ENCODE measurements at places on chromosomes 11 and 22. TPM values are rescaled to one million over a fixed set of nuclear protein-coding genes. Genes with fewer than 3 reads are reported as not detected.

GRCh38 chr11:107752508-107752907 is 40.7 kb upstream of the SLN start:
- no peaks in the 10 kb centered on the region for H3K27me3 ChIP-seq
- DNase-seq, result no peak
- peak overlapping the region; percentile 74 for H3K27ac ChIP-seq
- H3K4me3 ChIP-seq, result no peak overlapping the region
- no peaks in the 10 kb centered on the region for H3K36me3 ChIP-seq

IL17REL gene
- not detected for total RNA-seq

DNA sequence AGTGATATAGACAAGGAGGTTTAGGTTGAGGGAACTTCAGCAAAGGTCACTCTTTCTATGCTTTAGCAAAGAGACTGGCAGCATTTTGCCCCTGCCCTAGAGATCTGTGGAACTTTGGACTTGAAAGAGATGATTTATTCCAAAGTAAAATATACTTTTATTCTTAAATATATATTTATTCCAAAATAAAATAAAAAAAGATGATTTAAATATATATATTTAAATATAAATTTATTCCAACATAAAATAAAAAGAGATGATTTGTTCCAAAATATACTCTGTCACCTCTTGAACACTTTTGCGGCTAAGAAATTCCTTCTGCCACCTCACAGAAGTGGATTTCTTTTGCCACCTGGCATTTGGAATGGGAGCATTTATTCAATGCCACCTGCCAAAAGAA is 521.3 kb upstream of the CHORDC1 start:
- H3K36me3 ChIP-seq, result peaks cover 4% of the 10 kb centered on the region
- DNase-seq, result no peak
- no peak overlapping the region for H3K27ac ChIP-seq

- no peak for DNase-seq
- H3K4me1 ChIP-seq, result no peaks in the 10 kb centered on the region
- no peak overlapping the region for H3K27ac ChIP-seq
- peaks cover 13% of the 10 kb centered on the region for H3K36me3 ChIP-seq
- no peak overlapping the region for H3K4me3 ChIP-seq
- H3K27me3 ChIP-seq, result peaks cover 2% of the 10 kb centered on the region
Measured at GRCh38 chr11:57410287-57410686, 16.6 kb downstream of the SLC43A3 start.

- no peaks in the 10 kb centered on the region for H3K4me1 ChIP-seq
- H3K36me3 ChIP-seq, result no peaks in the 10 kb centered on the region
- H3K27me3 ChIP-seq, result no peaks in the 10 kb centered on the region
- no peak within 1 kb of the TSS for H3K4me3 ChIP-seq
- H3K27ac ChIP-seq, result no peak within 1 kb of the TSS
Measured at GRCh38 chr11:5624489-5625279, at the start of gene TRIM34. TRIM34 (plus strand) TSS chr11:5625001; CDS start chr11:5632332, 7,331 bp downstream.

LARGE1 gene
- total RNA-seq, result 81.2 TPM

NAV2 gene
- total RNA-seq, result 117 TPM

DNA sequence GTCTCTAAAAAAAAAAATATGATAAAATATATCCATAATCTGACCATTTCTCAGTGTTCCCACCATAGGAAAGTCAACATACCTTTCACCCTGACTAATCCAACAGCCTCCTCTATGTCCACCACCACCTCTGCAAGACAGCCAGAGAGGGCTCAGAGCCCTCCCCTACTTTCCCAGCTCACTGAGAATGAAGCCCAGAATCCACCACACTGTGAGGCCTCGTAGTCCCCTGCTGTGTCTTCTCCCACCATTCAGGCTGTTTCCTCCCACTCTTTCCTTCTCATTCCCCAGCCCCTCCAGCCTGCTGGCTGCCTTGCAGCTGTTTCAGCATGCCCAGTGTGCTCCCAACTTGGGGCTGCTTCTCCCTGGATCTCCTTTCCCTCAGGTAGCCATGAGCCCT is 27.0 kb downstream of the SGSM3 start:
- peaks cover 26% of the 10 kb centered on the region for H3K4me1 ChIP-seq
- peaks cover 6% of the 10 kb centered on the region for H3K36me3 ChIP-seq
- H3K4me3 ChIP-seq, result peak overlapping the region; percentile 61
- no peak for DNase-seq
- H3K27me3 ChIP-seq, result peaks cover 5% of the 10 kb centered on the region

DNA sequence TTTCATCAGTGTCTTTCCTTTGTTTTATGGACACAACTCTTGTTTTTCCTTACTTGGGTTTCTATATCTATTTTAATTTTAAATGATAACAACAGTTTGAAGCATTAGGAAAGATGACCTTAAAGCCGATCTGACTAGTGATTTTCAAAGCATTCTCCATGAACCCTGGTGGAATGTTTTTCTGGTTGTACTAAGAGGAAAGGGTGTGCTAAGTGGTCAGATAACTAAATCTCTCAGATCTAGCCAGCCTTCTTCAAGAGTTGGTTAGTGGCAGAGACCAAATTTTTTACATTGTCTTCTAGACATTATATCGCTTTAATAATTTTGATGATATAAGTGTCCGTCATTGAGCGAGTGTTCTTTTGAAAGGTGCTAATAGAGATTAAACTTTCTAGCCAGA is 134.4 kb downstream of the METTL15 start:
- DNase-seq, result no peak
- H3K27me3 ChIP-seq, result peaks cover 5% of the 10 kb centered on the region
- H3K27ac ChIP-seq, result no peak overlapping the region
- H3K4me1 ChIP-seq, result peaks cover 4% of the 10 kb centered on the region
- peaks cover 12% of the 10 kb centered on the region for H3K36me3 ChIP-seq

AIFM3 gene
- total RNA-seq, result 0.64 TPM

PKNOX2 gene
- total RNA-seq, result 8.7 TPM

MYO7A gene
- 11.6 TPM for total RNA-seq

- H3K4me3 ChIP-seq, result no peak overlapping the region
- no peak for DNase-seq
- no peaks in the 10 kb centered on the region for H3K27me3 ChIP-seq
- no peaks in the 10 kb centered on the region for H3K36me3 ChIP-seq
Measured at GRCh38 chr11:120425527-120425926, 86.0 kb upstream of the GRIK4 start.

DNA sequence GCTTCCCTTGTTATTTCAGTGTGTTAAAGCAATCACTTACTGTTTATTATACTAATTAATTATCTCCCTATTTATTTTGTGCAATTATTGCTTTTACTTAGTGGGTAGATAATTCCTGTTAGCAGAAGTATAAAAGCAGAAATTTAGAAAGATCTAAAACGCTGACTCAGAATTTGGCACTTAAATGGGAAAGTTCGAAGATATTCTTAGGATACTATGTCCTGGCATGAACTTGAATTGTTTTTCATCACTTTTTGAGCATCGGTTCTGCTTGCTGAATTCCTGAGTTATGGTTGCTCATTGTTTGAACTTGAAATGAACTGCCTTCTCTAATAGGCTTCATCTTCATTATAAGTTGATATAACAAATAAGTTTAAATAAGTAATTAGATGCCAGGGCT is 325.4 kb downstream of the JRKL start:
- H3K27ac ChIP-seq, result no peak overlapping the region
- H3K36me3 ChIP-seq, result no peaks in the 10 kb centered on the region
- peaks cover 2% of the 10 kb centered on the region for H3K4me1 ChIP-seq
- no peak for DNase-seq
- no peak overlapping the region for H3K4me3 ChIP-seq

NRGN gene
- total RNA-seq, result 28.9 TPM

OR10G7 gene
- total RNA-seq, result not detected

CATSPER1 gene
- total RNA-seq, result not detected

- no peaks in the 10 kb centered on the region for H3K36me3 ChIP-seq
- DNase-seq, result peak; percentile 21
- no peak overlapping the region for H3K27ac ChIP-seq
- no peak overlapping the region for H3K4me3 ChIP-seq
Measured at GRCh38 chr11:60345489-60345888, 18.4 kb downstream of the MS4A6E start.

DNA sequence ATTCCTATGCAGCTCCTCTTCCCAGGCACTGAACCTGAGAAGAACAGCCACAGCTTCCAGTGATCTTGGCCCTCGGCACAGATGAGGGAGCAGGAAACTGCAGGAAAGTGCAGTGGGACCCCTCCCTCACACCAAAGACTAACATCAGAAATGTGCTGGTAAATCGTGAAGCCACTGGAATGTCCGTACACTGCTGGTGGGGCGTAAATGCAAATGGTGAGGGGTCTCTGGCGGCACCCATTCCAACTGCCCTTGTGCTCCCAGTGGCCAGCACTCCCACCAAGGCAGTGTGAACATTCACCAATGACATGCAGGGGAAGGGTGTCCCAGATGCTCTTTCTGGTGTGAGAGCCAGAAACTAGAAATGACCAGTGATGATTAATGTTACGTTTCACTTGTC is 574.0 kb downstream of the BRD1 start:
- DNase-seq, result no peak
- peaks cover 6% of the 10 kb centered on the region for H3K36me3 ChIP-seq
- peaks cover 4% of the 10 kb centered on the region for H3K27me3 ChIP-seq

LRRC74B gene
- total RNA-seq, result not detected

- no peak overlapping the region for H3K4me3 ChIP-seq
- no peaks in the 10 kb centered on the region for H3K36me3 ChIP-seq
- H3K27me3 ChIP-seq, result peaks cover 9% of the 10 kb centered on the region
Measured at GRCh38 chr11:116415095-116415494, 357.7 kb downstream of the BUD13 start.

MS4A13 gene
- not detected for total RNA-seq

MYO18B gene
- 0.25 TPM for total RNA-seq

DNA sequence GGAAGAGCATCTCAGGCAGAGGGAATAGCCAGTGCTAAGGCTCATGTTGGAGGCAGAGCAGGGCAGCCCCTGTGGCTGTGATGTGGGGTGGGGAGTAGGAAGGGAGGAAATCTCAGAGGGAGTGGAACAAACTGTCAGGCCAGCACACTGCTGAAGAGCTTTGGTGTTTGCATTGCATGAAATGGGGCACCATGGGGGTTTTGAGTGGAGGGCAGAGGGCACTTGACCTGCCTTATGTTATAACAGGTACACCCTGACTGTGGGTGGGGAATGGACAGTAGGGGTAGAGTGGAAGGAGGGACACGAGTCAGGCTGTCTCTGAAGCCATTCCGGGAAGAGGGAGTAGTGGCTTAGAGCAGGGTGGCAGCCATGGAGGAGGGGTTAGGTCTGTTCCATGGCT is 24.0 kb downstream of the PRDM11 start:
- no peak overlapping the region for H3K27ac ChIP-seq
- H3K4me1 ChIP-seq, result no peaks in the 10 kb centered on the region
- no peaks in the 10 kb centered on the region for H3K36me3 ChIP-seq
- DNase-seq, result no peak

DNA sequence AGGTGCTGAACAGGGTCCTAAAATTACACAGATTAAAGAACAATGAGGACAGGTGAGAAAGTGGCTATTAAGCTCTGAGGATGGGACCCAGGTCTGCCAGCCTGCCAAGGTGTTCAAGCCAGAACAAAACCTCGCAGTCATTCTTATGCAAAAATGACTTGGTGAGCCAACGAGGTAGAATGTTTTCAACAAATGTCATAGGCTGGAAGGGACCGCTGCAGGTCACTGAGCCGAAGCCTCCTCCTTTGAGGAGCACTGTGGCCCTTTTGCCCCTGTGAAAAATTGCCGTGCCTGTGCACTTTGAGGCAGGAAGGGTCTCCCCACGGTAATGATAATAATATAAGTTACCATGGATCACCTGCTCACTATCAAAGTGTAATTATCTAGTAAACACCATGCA is 216.2 kb downstream of the DSCAML1 start:
- peaks cover 15% of the 10 kb centered on the region for H3K4me1 ChIP-seq
- no peak overlapping the region for H3K27ac ChIP-seq
- no peak for DNase-seq
- no peak overlapping the region for H3K4me3 ChIP-seq
- H3K27me3 ChIP-seq, result peaks cover 11% of the 10 kb centered on the region
- no peaks in the 10 kb centered on the region for H3K36me3 ChIP-seq

- no peak overlapping the region for H3K27ac ChIP-seq
- DNase-seq, result no peak
- H3K36me3 ChIP-seq, result peaks cover 6% of the 10 kb centered on the region
- H3K4me3 ChIP-seq, result no peak overlapping the region
Measured at GRCh38 chr11:118015385-118015841, 29.2 kb downstream of the IL10RA start.

SMC1B gene
- total RNA-seq, result not detected

DNA sequence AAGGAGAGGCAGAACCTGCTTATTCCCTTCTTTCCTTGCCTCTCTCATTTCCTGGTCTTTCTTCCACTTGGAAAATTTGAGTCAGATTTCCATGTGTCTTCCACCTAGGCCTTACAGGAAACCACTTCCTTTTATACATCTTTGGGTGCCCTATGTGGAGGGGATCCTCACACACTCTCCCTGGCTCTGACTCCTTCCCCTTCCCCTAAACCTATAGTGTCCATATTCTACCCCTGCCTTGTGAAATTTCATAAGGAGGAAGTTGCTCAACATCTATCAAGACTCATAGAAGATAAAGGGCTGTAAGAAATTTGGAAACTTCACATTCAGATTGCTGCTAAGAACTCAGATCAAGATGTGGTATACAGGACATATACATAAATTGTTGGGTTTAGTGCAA is 20.4 kb downstream of the TUG1 start:
- H3K27ac ChIP-seq, result no peak overlapping the region
- H3K27me3 ChIP-seq, result peaks cover 4% of the 10 kb centered on the region
- H3K36me3 ChIP-seq, result peaks cover 5% of the 10 kb centered on the region
- no peaks in the 10 kb centered on the region for H3K4me1 ChIP-seq
- DNase-seq, result no peak

GRCh38 chr11:103013421-103013820 is 57.9 kb upstream of the MMP13 start:
- no peak for DNase-seq
- no peak overlapping the region for H3K27ac ChIP-seq
- no peaks in the 10 kb centered on the region for H3K36me3 ChIP-seq
- H3K4me3 ChIP-seq, result no peak overlapping the region

- peaks cover 2% of the 10 kb centered on the region for H3K4me1 ChIP-seq
- peak; percentile 75 for DNase-seq
- no peaks in the 10 kb centered on the region for H3K27me3 ChIP-seq
Measured at GRCh38 chr11:26276798-26277424, 55.0 kb upstream of the ANO3 start.
